ENCODE measurements at places on chromosomes 2 and 18.

DNA sequence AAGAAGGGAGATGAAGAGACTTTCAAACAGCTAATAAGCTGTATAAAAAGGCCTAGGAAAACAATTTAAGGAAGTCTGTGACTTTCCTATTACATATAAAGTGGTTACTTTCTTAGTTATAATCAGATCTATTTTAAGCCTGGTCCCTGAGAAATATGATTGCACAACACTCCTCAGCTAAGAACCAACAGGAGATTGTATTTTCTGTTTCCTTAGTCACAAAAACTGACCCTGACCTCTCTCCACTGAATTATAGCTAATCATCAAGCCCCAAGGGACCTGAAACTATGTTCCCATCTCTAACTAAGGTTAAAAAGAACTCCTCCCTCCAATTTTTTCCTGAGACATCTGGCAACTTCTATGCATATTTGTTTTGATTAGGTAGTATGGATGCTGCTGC, 106.9 kb downstream of the ROCK1 start:
- no peak for DNase-seq

DNA sequence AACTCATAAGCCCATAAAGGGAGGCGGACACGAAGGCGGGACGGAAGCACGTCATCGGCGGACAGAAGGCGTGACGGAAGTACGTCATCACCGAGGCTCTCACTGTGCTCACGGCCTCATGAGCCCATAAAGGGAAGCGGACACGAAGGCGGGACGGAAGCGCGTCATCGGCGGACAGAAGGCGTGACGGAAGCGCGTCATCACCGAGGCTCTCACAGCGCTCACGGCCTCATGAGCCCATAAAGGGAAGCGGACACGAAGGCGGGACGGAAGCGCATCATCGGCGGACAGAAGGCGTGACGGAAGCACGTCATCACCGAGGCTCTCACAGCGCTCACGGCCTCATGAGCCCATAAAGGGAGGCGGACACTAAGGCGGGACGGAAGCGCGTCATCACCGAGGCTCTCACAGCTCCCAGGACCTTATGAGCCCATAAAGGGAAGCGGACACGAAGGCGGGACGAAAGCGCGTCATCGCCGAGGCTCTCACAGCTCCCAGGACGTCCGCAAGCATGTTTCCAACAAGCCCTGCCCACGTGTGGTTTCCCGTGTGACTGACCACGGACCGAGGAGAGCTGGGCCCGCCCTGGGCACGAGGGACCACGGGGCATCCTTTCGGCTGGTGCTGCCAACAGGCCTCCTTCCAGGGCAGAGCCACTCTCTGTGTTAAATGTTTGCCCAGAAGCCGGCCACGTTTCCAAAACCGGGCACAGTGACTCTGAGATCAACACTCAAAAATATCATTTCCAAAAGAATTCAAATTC, 182.7 kb upstream of the SALL3 start:
- no peak for DNase-seq

- DNase-seq, result peak; percentile 25
Measured at GRCh38 chr18:5628512-5629255, 84.9 kb upstream of the EPB41L3 start.

DNA sequence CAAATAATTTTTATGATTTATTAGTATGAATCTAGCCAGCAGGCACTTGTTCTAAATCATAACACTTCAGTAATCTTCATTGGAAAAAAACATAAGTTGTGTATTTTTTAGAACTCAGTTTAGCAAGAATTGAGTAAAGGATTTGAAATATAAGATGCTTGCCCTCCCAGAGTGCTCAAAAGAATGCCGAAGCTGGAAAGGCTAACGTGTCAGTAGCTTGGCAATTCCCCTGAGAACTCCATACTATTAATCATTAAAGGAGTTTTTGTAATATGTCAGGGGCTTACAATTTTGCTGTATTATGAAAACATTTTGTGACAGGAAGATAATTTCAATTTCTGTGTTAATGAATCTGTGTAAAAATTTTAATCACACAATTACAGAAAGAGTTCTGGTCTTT, 122.7 kb downstream of the GULP1 start:
- DNase-seq, result no peak

GRCh38 chr2:100365434-100365833, 43.1 kb upstream of the LONRF2 start:
- DNase-seq, result no peak

- DNase-seq, result no peak
Measured at GRCh38 chr2:40200366-40200915, 251.4 kb downstream of the SLC8A1 start.

GRCh38 chr2:169464466-169464865, 14.8 kb upstream of the BBS5 start:
- no peak for DNase-seq

DNA sequence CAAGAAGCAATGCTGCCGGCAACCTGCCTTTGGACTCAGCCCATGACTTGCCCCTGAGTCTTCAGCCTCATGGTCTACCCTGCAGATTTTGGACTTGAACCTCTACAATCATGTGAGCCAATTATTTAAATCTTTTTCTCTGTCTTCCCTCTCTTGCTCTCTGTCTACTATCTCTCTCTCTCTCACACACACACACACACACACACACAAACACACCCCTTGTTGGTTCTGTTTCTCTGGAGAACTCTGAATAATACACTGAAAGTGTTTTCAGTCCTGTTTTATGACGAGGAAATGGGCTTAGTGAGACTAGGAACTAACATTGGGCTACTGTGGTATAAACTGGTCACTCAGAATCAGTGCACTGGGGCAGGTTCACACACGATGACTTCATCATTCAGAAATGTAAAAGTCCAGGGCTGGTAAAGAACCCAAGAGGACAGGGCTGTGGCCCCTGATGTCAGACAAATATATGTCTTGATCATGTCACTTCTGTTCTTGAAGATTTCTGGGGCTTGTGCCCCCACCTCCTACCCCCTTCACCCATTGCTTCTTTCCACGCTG, 266.1 kb upstream of the SIX2 start:
- DNase-seq, result no peak

DNA sequence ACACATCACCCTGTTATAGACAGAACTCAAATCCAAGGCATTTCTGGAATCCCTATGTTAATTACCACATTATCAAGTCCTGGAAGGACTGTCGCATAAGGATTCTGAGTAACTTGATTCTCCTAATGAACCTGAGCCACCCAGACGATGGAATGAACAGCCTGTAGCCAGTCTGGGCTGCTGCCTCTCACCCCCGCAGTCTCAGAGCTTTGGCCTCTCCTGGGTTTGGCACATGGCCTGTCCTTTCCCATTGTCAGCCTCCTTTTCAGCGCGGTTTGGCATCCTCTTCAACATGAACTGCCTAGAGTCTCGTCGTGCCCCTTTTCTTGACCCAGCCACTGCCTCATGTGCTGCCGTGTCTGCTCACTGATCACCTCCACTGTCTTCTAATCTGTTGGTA, 147.6 kb downstream of the SLC8A1 start:
- no peak for DNase-seq

DNA sequence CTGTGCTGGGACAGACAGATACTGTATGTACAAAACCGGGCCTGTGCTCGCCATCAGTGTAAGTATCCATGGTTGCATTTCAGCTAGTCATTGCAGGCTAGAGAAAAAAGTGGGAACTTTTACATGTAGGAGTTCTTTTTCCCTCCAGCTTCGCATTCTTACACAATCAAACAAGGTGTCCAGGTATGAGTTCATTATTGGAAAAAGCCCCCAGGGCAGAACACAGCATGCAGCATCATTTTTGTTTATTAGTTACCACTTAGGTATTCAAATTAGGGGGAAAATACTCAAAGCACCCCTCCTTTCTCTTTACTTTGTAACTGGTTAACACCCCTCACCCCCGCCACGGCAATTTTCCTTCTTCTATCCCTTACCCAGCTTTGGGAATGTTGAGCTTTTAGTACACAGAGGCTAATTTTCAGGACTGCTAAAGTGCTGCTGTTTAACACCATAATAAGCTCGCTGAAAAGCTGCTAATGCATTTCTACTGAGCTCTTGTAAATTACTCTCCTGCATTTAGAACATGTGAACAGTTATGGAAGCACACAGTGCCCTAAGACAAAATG, 13.6 kb downstream of the UPP2 start:
- no peak for DNase-seq

GRCh38 chr2:192247456-192247855, 52.7 kb upstream of the TMEFF2 start:
- DNase-seq, result no peak

- no peak for DNase-seq
Measured at GRCh38 chr18:35444636-35445035, 53.1 kb downstream of the INO80C start.

GRCh38 chr2:160510617-160511016, 17.0 kb upstream of the RBMS1 start:
- no peak for DNase-seq

DNA sequence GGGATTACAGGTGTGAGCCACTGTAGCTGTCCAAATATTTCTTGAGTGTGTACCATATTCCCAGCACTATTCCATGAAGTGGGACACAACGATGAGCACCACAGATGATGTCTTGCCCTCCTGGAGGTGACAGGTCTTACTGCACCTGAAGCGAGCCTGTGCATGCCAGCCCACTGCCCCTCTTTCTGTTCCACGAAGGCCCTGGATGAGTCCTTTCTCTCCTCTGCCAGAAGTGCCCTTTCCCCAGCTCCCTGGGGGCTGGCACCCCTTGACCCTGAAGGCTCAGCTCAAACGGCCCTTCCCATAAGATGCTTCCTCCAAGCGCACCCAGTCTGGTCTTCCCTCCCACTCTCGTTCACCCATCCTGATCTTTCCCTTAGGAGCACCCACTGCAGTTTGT, 5.5 kb downstream of the ATP6V1B1 start:
- no peak for DNase-seq

DNA sequence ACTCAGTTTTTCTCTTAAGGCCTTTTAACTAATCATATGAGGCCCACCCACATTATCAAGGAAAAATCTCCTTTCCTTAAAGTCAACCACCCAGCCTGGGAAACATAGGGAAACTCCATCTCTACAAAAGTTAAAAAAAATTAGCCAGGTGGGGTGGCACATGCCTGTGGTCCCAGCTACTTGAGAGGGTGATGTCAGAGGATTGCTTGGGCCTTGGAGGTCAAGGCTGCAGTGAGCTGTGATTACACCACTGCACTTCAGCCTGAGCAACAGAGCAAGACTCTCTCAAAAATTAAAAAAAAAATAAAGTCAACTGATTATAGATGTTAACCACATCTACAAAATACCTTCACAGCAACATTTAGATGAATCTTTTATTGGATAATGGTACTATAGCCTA, 5.8 kb downstream of the DPYSL5 start:
- DNase-seq, result no peak

- no peak for DNase-seq
Measured at GRCh38 chr2:238997137-238997390, 149.2 kb downstream of the TWIST2 start.

DNA sequence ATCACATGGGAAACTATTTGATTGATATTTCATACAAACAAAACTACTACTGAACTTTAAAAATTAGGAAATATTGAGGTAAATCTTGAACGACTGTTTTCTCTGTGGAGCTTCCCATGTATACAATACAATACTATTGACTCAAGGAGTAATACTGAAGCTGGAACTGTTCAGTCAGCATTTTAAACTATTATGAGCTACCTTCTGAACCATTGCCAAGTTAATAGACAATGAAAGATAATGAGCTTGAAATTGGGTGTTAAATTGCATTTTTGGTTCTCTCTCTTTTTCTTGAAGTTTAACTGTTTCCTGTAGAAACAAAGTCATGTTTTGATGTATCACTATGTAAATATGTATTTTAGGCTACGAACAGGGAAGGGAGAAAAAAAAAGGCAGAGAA, 569.2 kb downstream of the ZEB2 start:
- DNase-seq, result no peak

GRCh38 chr2:49931241-49931640, 776.9 kb upstream of the FSHR start:
- no peak for DNase-seq

DNA sequence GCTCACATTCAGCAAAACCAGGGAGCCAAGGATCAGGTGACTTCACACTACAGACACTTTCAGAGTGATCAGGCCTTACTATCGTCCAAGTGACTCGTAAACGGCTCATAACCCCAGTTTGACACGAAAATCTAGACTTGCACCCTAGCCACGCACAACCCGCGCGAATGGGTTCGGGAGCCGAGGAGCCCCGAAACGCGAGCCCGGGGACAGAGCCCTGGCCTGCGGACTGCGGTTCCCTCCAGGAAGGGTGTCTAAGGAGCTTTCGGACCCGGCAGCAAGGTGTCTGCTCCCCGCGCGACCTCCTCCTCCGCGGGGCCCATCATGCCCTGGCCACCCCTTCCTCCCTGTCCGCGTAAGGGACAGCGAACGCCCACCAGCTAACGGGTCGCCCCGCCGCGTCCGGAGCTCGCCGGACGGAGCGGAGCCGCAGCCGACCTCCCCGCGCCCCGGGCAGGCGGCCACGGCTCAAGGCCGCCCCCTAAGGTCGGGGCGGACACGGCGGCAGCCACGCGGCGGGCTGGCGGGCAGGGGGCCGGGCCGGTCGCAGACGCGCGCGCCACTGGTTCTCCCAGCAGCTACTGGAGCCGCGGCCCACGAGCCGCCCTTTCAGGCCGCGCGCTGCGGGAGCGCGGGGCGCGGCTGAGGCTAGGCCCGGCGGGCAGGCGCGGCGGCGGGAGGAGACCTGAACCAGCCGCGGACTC, 575 bp downstream of the ATL2 start:
- DNase-seq, result peak; percentile 75

GRCh38 chr18:24065906-24066305, 51.4 kb downstream of the TTC39C start:
- no peak for DNase-seq

Measured in GM12892 (cell line).